Natural killer cell (primary cell): ENCODE measurements at places on chromosomes 12 and 14.
A peak's percentile ranks its signal among the peaks of the same experiment; 100 is the strongest.

- no peaks in the 10 kb centered on the region for H3K27me3 ChIP-seq
- H3K4me1 ChIP-seq: peaks cover 9% of the 10 kb centered on the region
- H3K4me3 ChIP-seq: no peak overlapping the region
- H3K36me3 ChIP-seq: no peaks in the 10 kb centered on the region
- no peak for DNase-seq
- H3K27ac ChIP-seq: no peak overlapping the region
These were observed 36.2 kb downstream of the MED13L start for GRCh38 chr12:116241157-116241759.

DNA sequence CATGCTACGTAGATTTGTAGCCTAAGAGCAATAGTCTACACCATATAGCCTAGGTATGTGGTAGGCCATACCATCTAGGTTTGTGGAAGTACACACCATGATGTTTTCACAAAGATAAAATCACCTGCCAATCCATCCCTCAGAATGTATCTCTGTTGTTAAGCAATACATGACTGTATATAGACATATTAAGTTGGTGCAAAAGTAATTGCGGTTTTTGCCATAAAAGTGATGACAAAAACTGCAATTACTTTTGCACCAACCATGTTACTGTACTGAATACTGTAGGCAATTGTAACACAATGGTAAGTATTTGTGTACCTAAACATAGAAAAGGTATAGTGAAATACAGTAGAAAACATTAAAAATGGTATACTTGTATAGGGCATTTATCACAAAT lies 40.5 kb downstream of the MGST1 start:
- H3K27ac ChIP-seq: no peak overlapping the region
- no peak overlapping the region for H3K4me3 ChIP-seq
- H3K36me3 ChIP-seq: no peaks in the 10 kb centered on the region
- H3K4me1 ChIP-seq: no peaks in the 10 kb centered on the region
- DNase-seq: no peak

DNA sequence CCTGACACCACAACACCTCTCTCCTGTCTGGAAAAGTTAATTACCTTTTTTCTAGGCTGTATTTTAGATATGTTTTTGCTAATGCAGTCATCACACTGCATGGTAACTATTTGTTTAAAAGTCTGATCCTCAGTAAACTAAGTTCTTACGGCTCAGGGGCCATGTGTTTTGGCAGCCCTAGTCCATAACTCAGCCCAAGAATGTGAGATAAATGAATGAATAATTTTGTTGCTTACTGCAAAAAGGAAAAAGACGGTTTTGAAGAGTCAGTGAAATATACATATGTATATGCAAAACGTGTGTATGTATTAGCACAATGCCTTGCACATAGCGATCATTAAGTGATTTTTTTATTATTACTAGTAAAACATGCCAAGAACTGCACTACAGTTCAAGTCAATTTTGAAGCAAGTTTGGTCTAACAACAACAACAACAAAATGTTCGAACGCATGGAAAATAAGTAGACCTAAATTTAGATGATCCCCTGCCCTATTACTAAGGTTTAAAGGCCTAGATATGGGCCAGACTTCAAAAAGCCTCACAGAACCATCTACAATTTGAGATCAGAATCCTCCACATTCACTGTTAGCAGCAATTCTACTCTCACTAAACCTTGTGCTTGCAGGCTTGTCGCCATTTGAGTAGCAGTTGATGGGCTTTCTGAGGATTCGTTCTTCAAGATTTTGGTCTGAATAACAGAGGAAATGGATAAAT lies 140.0 kb downstream of the NDUFA12 start:
- no peak for DNase-seq
- H3K4me3 ChIP-seq: no peak overlapping the region
- no peaks in the 10 kb centered on the region for H3K4me1 ChIP-seq
- no peaks in the 10 kb centered on the region for H3K27me3 ChIP-seq
- no peak overlapping the region for H3K27ac ChIP-seq

GRCh38 chr12:94204499-94205247 lies 56.3 kb downstream of the PLXNC1 start:
- H3K36me3 ChIP-seq: no peaks in the 10 kb centered on the region
- peaks cover 36% of the 10 kb centered on the region for H3K4me1 ChIP-seq
- H3K27me3 ChIP-seq: no peaks in the 10 kb centered on the region
- peak overlapping the region; percentile 16 for H3K27ac ChIP-seq

- H3K4me1 ChIP-seq: peaks cover 31% of the 10 kb centered on the region
- H3K27me3 ChIP-seq: no peaks in the 10 kb centered on the region
- no peak overlapping the region for H3K4me3 ChIP-seq
- no peak for DNase-seq
These were observed 8.0 kb downstream of the ETV6 start for GRCh38 chr12:11657511-11657910.

- DNase-seq: no peak
- no peak overlapping the region for H3K4me3 ChIP-seq
- H3K27me3 ChIP-seq: no peaks in the 10 kb centered on the region
- H3K4me1 ChIP-seq: peaks cover 4% of the 10 kb centered on the region
These were observed 5.8 kb downstream of the DICER1 start for GRCh38 chr14:95151561-95151960.

DNA sequence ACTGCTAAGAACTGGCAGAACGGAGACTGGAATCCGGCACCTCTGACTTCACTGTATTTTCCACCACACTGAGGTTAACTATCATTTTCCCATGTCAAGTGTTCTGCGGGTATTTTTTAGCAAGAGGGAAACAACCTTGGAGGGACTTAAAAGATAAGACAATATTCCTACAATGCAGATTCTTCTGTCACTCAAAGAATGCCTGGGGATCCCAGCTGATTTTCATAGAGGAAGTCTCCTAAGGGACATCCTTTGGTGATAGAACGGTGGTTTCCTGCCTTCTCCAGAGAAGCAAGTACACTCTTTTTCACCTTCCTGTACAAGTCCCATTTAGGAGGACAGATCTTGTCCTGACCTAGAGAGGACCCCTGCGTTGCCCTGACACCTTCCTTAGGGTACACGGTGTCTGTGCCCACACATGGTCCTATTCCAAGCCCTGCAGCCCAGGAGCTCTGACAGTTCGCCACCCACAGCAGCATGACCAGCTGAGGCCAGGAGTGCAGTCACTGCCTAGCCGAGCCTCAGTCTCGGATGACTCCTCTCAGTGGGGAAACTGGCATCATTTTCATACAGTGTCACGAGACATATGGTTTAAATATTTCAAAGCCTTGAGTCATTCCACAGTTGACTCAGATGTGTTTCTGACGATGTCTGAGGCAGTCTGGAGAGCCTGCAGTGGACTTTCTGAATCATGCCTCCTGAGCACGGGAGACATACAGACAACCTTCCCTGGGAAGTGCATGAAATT lies 181.3 kb upstream of the FKBP4 start:
- H3K36me3 ChIP-seq: no peaks in the 10 kb centered on the region
- H3K4me1 ChIP-seq: no peaks in the 10 kb centered on the region
- no peak for DNase-seq
- no peak overlapping the region for H3K4me3 ChIP-seq

GRCh38 chr14:95530473-95531276 lies 4.2 kb upstream of the GLRX5 start:
- DNase-seq: no peak
- no peak overlapping the region for H3K4me3 ChIP-seq
- H3K36me3 ChIP-seq: no peaks in the 10 kb centered on the region

DNA sequence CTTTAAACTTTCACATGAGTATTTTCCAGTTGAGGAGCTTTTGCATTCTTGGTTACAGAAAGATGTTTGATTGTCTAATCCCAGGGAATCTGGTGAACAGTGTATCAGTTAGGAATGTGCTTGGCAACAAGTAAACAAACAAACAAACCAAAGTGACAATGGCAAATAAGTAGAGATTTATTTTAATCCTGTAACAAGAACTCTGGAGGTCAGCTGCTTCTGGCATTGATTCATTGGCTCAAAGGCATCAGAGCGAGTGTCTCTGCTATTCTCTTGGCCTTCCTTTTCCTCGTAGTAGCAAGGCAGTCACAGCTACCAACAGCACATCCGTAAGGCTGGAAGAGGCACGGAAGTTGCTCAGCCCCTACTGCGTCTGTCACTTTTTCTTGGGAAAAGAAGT lies 37.2 kb downstream of the CRADD start:
- H3K4me1 ChIP-seq: no peaks in the 10 kb centered on the region
- DNase-seq: no peak
- H3K27ac ChIP-seq: no peak overlapping the region
- no peaks in the 10 kb centered on the region for H3K36me3 ChIP-seq
- no peak overlapping the region for H3K4me3 ChIP-seq

DNA sequence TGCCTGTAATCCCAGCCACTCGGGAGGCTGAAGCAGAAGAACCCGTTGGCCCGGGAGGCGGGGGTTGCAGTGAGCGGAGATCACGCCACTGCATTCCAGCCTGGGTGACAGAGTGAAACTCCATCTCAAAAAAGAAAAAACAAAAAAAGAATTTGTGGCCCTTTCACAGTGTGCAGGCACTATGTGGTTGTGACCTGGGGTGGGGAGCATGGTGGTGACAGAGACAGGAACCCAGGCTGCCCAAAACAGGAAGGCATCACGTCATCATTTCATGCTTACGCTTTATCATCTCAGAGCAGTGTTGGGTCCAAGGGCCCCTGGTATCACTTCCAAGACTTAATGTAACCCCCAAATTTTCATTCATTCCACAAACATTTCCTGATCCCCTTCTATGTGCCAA lies 175.7 kb upstream of the GSC start:
- peak; percentile 37 for DNase-seq
- H3K27ac ChIP-seq: peak overlapping the region; percentile 79
- H3K36me3 ChIP-seq: no peaks in the 10 kb centered on the region
- no peaks in the 10 kb centered on the region for H3K27me3 ChIP-seq
- peaks cover 45% of the 10 kb centered on the region for H3K4me1 ChIP-seq

DNA sequence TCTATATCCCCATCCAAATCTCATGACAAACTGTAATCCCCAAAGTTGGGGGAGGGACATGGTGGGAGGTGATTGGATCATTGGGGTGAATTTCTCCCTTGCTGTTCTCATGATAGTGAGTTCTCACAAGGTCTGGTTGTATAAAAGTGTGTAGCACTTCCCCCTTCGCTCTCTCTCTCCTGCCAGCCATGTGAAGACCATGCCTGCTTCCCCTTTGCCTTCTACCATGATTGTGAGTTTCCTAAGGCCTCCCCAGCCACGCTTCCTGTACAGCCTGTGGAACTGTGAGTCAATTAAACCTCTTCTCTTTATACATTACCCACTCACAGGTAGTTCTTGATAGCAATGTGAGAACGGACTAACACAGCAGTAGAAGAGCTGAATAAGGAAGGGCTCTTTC lies 62.6 kb upstream of the VASH1 start:
- no peaks in the 10 kb centered on the region for H3K36me3 ChIP-seq
- H3K4me3 ChIP-seq: no peak overlapping the region
- H3K27me3 ChIP-seq: no peaks in the 10 kb centered on the region
- no peak for DNase-seq
- no peaks in the 10 kb centered on the region for H3K4me1 ChIP-seq
- no peak overlapping the region for H3K27ac ChIP-seq

- no peaks in the 10 kb centered on the region for H3K36me3 ChIP-seq
- no peak for DNase-seq
- no peaks in the 10 kb centered on the region for H3K4me1 ChIP-seq
- H3K27me3 ChIP-seq: no peaks in the 10 kb centered on the region
- H3K4me3 ChIP-seq: no peak overlapping the region
- H3K27ac ChIP-seq: no peak overlapping the region
These were observed 109.0 kb upstream of the ATP2B1 start for GRCh38 chr12:89817501-89818226.

DNA sequence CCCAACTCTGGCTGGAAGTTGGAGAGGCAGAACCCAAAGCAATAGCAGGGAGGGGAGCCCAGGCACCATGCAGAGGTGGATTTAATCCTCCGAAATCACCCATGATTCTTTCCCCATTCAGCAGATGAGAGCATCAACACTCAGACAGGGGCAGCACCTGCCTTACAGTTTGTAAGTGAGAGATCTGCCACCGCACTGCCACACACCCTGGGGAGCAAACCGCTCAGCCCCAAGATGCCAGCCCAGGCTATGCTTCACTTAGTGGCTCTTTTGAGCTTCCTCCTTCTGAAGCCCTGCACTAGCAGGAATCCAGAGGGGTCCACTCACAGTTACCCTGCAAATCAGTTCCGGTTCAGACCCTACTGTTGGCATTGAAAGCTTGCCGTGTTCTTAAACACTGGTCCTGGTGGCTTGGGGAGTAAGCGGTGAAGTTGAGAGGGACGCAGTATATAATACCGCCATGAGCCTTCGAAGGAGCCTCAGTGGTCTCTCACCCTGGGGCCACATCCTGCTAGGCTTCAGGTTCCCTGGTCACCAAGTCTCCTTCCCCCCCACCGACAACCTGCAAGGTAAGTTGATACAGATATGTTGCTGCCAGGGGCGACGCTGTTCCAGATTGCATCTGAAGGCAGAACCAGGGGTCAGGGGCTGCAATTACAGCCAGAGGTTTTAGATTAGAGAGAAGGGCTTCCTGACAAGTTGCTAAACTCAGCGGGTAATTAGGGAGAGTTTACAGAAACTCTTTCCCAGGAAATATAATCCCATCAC lies 72.0 kb upstream of the CCND2 start:
- DNase-seq: no peak
- no peak overlapping the region for H3K27ac ChIP-seq
- H3K4me1 ChIP-seq: peaks cover 40% of the 10 kb centered on the region
- H3K27me3 ChIP-seq: no peaks in the 10 kb centered on the region
